Dermis blood vessel endothelial cell (primary cell): ENCODE measurements at places on chromosomes 11 and 22.

- no peak for DNase-seq
Observed at GRCh38 chr22:33130473-33130872, 72.3 kb upstream of the SYN3 start.

- no peak for DNase-seq
Observed at GRCh38 chr11:12188548-12189317, 78.3 kb downstream of the MICAL2 start.

DNA sequence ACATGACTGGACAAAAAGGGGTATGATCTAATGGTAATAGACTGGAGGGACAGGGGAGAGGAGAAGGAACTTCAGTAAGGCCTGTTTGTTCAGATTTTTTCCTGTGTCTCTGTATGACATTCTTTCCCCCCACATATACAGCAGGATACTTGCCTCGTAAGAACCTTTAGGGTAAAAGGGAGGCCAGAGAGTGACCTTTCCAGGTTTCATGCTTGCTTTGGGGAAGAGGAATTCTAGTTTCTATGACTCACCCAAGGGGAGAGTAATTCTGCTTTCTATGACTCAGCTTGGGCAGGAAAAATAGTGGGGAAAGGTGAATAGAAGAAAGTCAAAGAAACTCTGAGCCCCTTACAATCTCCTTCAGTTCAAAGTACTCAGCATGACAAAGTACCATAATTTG lies 457.0 kb downstream of the DLG2 start:
- no peak for DNase-seq

GRCh38 chr11:69442807-69443137 lies 38.7 kb upstream of the LINC01488 start:
- DNase-seq = peak; percentile 53

GRCh38 chr11:11297578-11297977 lies 55.5 kb downstream of the CSNK2A3 start:
- no peak for DNase-seq

- no peak for DNase-seq
Observed at GRCh38 chr11:122804796-122805195, 33.5 kb upstream of the CRTAM start.

DNA sequence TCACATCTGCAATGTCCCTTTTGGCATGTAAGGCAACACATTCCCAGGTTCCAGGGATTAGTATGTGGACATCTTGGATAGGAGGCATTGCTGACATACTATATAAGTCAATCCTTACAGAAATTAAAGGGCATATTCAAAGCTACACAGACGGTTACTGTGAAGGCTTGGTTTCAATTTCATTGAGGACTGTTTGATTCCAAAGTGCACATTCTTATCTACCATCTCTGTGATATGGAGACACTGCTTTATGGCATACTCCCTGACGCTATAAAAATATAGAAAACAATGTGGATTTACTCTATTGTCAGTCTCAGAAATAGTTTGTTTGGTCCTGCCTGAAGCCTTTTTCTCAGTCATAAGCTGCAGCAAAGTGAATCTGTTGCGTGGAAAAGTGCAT lies 1486.7 kb downstream of the FAM181B start:
- no peak for DNase-seq

DNA sequence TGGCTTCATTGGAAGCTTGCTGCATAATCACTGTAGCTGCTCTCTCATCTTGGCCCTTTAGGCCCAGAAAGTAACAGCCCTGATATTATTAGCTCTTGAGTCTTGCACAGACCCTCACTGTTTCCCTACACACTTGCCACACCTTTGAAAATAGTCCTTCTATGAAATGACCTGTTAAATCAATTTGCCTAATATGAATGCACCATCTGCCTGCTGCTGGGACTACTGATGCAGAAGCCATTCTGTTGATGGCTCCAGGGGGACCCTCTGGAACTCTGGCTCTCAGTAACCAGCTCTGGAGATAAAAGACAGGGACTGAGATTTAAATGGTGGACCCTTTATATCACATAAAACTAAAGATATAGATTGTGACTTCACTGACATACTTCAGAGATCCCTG lies 14.7 kb upstream of the AMPD3 start:
- DNase-seq = no peak

- DNase-seq = no peak
Observed at GRCh38 chr11:2862395-2863275, 22.9 kb downstream of the CDKN1C start.

GRCh38 chr11:47592251-47592650 lies 2.0 kb downstream of the C1QTNF4 start:
- DNase-seq = peak; percentile 27

DNA sequence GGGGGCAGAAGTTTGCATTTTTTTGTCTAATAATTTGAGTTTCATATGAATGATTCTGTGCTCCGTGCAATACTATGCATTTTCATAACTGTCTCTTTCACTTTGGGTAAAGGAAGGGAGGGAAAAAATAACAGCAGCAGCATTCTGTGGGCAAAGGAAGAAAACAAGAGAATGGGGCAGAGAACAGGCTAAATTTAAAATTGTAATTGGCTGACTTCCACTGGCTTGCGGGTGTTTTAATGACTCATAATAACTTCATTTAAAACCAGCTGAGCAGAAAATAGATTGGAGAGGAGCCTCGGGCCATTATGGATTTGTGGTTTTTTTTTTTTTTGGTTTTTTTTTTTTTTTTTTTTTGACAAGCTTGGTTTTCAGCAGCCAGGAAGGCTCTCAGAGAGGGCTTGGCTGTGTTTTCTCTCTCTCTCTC lies 107.4 kb downstream of the ZBTB16 start:
- DNase-seq = peak; percentile 74

DNA sequence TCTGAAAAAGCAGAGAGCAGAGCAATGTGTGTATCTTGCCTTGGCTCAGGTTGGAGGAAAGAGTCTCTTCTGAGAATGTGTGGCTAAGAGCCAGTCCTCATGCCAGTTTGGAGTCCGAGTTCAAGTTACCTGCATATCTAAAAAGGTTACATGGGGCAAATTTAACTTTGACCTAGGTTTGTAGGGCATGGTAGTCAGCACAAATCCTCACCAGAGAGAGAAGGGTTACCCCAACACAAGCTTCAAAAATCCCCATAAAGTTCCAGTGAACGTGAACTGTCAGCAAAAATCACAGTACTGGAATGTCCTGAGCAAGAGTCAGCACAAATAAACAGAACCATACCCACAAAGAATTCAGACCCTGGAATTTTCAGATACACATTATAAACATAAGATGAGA lies 13.8 kb downstream of the SDHD start:
- DNase-seq = no peak

DNA sequence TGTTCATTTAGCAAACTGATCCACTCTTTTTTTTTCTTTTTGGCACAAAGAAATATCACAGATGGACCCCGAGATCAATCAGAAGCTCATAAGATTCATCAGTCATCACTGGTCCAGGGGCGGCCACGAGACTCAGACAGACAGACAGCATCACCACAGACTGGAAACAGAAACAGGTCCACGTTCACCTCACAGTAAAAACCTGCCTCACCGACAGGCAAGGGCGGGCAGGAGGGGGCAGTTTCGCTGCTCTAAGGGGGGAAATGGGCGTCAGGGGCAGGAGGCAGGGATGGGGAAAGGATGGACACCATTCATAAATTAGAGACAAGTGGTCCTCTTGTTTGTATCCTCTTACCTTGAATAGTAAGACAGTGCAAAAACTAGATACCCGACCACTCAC lies 16.5 kb downstream of the CHST1 start:
- no peak for DNase-seq

DNA sequence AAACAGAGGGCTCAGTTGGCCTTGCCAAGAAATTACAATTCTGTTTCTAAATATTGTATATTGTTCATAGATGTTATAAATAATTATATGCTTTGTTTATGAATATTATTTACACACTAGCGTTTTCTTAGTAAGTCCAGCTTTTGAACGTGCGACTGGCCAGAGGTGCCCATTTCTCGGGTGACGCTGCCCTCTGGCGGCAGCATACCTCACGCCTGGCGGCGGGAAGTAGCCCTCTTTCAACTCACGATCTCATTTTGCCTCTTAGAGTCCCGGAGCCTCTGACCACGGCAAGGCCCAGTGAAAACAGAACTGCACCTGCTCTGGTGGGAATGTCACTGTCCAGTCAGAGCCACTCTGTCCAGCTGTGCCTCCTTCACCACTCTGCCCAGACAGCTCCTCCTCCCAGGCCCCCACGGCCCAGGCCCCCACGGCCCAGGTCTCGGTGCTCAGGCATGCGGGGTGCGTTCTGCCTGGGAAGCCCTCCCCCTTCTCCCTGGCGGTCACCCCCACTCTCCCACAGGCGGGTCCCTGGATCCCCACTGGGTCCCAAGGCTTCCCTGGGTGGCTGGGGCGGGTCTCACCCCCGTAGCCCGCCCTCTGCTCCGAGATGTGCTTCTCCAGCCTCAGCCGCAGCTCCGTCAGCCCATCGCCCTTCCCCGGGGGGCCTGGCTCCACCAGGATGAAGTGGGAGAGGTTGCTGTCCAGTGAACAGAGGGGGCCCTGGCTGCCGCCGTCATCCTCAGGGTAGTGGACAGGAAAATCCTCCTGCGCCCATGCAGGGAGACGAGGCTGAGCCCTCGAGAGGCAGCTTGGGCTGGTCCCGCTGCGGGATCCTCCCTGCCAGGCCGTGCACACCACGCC lies 19.3 kb downstream of the TSSC4 start:
- DNase-seq = peak; percentile 87

DNA sequence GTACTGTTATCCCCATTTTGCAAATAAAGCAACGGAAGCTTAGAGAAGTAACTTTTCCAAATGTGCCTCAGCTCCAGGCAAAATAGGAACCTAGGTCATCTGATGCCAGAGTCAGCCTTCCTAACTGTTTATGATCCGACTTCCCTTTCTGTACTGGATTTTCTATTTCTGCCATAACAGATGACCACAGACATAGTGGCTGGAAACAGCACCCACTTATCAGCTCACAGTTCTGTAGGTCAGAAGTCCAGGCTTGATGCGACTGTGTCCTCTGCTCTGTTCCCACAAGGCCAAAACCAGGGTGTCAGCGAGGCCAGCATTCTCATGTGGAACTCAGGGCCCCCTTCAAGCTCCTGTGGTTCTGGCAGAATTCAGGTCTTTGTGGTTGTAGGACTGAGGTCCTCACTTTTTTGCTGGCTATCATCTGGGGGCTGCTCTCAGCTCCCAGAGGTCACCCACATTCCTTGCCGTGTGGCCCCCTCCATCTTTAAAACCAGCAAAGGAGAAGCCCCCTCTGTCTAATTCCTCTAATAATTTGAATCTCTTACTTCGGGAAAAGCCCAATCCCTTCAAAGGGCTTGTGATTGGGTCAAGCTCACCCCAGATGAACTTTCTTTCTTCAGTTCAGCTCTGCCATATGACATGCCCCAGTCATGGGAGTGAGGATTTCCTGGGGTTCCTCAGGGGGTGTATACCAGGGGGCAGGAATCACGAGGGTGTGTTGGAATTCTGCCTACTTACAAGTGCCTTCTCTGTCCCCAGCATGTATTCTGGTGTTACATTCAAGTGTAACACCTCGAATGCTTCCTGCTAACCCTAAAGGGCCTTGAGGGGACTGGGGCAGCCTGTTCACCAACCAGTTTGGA lies 15.3 kb downstream of the KCNJ5 start:
- no peak for DNase-seq

GRCh38 chr22:22913989-22914388 lies 26.4 kb downstream of the IGLL5 start:
- no peak for DNase-seq

DNA sequence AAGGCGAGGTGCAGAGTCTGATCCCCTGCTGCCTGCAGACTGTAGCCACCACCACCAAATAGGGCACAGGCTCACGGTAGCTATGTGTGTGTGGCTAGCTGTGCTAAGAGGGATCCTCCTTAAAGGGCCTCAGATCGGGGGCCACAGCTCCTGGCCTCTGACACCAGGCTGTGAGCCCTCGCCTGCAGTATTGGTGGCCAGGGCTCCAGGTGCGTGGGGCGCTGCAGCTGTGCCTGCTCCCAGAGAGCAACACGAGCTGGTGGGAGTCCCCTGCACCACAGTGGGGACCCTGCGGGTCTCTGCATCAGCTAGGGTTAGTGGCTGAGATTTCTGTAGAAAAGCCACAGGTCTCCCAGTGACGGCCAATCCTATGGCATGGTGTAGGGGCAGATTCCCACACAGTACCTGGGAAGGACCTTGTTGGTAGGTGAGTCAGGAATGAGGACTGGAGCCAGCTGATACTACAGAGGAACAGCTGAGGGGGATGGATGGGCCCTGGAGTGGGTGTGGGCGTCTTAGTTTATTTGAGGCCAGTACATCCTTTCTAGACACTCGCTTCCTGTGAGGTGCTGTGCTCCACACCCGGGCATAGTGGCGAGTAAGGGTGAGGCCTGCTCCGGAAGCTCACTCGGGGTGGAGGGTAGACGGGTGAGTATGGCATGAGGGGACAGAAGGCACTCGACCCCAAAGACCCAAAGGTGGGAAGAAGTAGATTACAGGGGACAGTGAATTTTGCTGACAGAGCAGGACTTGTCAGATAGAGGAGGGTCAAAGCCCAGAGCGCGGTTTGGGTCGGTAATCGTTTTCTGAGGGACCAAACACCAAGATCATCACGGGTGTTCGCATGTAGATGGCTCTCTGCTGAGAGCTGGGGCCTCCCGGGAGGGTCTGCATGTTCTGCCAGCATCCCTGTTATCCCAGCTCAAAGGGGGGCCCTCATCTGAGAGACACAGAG lies 212.5 kb downstream of the TBC1D22A start:
- DNase-seq = no peak

- no peak for DNase-seq
Observed at GRCh38 chr11:26741036-26741435, 19.2 kb upstream of the SLC5A12 start.

GRCh38 chr11:64251753-64252002 lies 348 bp downstream of the PLCB3 start:
- no peak for DNase-seq

GRCh38 chr11:89355646-89356045 lies 135.5 kb downstream of the NOX4 start:
- DNase-seq = no peak

GRCh38 chr11:112856591-112856990 lies 104.6 kb upstream of the NCAM1 start:
- no peak for DNase-seq

DNA sequence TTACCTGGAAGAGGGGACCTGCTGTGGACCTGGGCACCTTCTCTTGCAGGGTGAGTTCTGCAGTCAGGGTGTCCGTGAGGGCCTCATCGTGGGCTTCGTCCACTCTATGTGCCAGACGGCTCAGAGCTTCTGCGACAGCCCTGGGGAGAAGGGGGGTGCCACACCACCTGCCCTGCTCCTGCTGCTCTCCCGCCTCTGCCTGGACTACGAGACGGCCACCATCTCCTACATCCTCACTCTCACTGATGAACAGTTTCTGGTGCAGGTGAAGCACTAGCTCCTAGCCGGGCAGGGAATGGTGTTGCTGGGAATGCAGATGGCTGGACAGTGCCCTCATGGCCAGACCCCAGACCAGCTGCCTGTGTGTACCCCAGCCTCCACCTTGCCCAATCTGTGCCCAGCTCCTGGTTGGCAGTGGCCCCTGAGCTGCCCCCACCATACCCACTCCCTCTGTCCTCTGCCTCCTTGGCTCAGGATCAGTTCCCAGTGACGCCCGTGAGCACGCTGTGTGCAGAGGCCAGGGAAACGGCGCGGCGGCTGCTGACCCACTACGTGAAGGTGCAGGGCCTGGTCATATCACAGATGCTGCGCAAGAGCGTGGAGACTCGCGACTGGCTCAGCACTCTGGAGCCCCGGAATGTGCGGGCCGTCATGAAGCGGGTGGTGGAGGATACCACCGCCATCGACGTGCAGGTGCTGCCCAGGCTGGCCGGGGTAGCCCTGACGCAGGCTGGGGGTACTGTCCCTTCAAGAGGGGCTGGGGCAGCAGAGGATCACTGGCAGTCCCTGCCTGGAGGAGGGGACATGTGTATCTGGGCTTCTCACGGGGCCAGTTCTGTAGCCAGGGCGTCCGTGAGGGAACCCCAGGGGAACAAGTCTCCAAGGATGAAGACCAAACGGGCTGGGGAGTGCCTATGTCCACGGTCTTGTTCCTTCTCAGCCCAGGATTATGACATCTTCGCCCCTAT lies 2.2 kb upstream of the TM7SF2 start:
- no peak for DNase-seq
